ENCODE measurements at places on chromosomes 11 and 22.
A peak's percentile ranks its signal among the peaks of the same experiment; 100 is the strongest.

DNA sequence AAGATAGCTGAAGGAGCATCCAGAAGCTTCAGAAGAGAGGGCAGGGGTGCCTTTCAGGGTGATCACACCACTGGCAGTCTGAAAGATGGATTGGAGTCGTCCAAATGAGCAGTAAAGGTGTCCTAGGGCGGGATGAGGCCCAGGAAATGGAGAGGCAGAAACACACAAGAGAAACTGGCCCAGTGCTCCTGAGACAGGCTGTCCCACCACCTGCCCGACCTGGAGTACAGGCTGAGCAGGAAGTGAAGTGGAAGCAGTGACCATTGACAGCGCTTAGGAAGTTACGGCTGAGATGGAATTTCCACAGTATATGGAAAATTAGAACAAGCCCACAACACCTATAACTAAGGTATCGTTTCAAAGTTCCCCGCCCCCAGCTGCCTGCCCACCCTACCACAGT, 16.1 kb downstream of the EIF3F start:
- no peak for DNase-seq

DNA sequence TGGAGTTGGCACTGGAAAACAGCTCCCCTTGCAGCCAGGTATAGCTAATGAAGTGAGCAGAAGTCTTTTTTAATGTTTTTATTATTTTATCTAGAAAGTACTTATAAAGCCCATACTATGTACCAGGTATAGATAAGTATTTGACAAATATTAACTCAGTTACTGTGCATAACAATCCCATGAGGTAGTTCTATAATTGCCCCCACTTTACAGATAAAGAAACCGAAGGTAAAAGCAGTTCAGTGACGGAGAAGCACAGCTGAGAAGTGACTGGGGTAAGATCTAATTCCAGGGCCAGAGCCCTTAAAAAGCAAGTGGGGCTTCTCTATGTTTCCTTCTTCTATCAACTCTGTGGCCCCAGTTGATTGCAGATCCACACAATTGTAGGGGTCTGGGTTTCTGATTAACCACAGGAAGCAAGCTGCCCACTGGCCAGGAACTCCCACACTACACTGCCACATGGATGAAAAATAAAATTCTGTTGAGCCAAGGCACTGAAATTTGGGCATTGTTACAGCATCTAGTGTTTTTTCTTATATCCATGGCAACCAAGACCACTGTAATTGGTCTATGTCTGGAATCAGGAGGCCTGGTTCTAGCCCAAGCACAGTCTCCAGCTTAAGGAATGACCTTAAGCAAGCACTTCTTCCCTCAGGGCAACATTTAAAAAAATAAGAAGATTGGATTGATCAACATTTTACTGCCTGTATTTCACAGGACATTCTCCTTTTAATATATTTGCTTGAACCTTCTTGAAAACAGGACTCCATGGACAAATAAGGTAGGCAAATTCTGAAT, 55.3 kb upstream of the TEAD1 start:
- DNase-seq = no peak

DNA sequence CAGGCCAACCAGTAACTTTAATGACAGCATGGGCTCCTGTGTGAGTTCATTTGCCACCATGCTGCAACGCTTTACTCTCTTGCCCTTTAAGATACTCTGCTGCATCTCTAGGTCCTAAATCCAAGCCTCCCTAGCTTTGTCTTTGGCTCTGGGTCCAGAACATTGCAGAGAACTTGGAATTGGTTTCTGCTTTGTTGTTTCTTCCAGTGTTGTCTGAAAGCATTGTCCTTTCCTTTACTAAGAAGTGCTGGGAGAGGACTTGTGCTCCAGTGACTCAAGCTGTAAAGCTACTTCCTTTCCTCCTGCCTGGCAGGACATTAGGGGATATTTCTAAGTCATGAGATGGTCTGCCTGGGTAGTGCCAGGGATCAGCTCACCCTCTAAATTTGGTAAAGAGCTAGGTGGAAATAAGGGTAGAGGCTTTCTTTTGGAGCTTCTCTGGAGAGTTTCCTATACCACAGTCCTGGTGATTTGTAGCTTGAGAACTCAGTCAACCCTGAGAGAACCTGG, 202.5 kb upstream of the CADM1 start:
- no peak for DNase-seq

- DNase-seq = no peak
These were observed 140.9 kb upstream of the MTNR1B start for GRCh38 chr11:92828556-92828955.

DNA sequence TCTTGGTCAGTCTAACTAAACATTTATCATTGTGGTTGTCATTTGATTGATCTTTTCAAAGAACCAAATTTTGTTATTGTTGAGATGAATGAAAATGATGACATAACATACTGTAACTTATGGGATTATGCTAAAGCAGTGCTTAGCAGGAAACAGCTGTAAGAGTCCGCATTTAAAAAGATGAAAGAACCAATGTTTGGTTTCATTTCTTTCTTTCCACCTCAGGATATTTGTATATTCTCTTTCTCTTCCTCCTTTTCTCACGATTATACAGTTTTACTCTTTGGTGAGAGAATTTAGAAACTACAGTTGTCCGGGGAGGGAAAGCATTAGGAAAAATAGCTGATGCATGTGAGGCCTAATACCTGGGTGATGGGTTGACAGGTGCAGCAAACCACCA, 23.1 kb downstream of the PIH1D2 start:
- no peak for DNase-seq

- DNase-seq = peak; percentile 48
These were observed 548.5 kb downstream of the BUD13 start for GRCh38 chr11:116224154-116224888.

Measured in DND-41 (cell line).